Pulmonary artery endothelial cell (primary cell): ENCODE measurements at places on chromosomes 13 and 19.

DNA sequence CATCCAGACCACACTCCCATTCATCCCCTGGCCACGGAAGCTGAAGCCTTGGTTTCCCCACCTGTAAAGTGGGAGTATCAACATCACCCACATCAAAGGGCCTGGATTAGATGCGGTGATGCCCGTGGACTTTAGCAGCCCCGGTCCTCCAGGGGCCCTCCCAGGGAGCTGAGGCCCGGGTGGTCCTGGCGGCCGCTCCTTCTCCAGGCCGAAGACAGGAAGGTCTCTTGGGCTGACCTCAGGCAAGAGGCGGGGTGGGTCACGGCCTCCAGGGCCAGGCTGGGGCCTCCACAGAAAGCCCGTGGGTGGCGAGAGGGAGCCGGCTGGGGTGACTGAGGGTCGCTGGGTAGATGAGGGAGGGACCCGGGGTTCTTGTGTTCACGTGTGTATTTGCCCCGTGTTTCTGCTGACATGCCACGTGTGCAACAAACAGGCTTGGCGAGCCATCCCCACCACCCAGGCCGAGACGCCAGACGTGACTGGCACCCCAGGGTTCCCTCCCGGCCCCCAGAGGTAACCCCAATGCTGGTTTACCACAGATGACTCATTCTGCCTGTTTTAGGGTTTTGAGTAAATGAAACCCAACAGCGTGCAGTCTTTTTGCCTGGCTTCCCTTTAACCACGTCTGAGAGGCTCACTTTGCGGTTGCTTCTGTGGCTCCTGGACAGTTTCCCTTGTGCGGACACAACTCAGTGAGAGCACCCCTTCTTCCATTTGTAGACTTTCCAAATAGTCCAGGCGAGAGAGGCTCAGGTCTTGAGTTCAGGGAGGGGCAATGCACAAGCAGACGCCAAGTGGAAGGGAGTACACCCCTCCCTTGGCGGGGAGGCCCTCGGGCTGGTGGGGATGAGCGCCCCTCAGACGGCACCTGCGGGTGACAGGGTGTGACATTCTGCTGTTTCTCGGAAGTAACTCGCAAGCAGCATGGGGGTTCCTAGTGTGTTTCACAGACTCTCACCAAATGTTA, 42.9 kb downstream of the C13orf46 start:
- DNase-seq, result no peak

GRCh38 chr13:48302871-48303358, 636 bp upstream of the RB1 start:
- DNase-seq, result no peak

DNA sequence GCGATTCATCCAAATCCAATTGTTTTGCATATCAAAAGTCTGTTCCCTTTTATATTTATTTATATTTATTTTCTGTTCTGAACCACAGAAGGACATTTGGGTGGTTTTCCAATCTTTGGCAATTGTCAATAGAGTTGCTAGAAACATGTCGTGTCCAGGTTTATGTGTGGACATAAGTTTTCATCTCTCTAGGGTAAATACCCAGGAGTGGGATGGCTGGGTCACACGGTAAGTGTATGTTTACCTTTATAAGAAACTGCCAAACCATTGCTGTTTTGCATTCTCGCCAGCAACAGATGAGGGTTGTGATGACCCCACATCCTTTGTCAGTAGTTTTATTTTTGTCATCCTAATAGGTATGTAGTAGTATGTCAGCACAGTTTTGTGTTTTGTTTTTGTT, 12.5 kb downstream of the AP1M1 start:
- DNase-seq, result no peak

DNA sequence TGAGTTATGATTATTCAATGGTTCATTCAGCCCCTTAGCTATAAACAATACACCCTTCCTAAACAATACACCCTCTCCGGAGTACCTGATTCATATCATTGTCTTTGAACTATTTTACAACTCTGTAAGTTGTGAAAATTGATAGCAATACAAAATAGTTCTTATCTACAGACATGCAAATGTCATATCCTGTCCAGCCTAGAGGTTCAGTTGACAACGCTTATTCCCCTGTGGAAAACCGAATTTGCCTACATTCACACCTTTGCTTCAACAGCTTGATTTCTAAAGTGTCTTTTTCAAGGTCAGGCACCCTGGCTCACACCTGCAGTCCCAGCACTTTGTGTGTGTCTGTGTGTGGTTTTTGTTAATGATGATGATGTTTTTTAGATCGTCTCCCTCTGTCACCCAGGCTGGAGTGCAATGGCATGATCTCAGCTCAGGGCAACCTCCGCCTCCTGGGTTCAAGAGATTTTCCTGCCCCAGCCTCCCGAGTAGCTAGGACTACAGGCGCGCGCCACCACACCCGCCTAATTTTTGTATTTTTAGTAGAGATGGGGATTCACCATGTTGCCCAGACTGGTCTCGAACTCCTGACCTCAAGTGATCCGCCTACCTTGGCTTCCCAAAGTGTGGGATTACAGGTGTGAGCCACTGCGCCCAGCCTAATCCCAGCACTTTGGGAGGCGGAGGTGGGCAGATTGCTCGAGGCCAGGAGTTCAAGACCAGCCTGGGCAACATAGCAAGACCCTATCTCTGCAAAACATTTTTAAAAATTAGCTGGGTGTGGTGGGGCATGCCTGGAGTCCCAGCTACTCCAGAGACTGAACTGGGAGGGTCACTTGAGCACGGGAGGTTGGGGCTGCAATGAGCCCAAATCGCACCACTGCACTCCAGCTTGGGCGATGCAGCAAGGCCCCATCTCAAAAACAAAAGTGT, 9.6 kb downstream of the C19orf53 start:
- DNase-seq, result no peak

- no peak for DNase-seq
Measured at GRCh38 chr19:17109962-17110598, 34.5 kb downstream of the MYO9B start.

DNA sequence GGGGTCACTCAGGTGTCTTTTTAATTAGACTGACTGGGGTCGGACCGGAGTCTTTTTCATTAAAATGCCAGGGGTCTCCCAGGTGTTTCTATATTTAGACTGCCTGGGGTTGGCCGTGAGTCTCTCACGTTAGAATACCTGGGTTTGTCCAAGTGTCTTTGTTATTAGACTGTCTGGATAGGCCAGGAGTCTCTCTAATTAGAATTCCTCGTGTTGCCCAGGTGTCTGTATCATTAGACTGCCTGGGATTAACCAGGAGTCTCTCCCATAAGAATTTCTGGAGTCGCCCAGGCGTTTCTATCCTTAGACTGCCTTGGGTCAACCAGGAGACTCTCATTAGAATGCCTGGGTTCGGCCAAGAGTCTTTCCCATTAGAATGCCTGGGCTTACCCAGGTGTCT, 1445.7 kb downstream of the UQCRFS1 start:
- DNase-seq, result no peak

DNA sequence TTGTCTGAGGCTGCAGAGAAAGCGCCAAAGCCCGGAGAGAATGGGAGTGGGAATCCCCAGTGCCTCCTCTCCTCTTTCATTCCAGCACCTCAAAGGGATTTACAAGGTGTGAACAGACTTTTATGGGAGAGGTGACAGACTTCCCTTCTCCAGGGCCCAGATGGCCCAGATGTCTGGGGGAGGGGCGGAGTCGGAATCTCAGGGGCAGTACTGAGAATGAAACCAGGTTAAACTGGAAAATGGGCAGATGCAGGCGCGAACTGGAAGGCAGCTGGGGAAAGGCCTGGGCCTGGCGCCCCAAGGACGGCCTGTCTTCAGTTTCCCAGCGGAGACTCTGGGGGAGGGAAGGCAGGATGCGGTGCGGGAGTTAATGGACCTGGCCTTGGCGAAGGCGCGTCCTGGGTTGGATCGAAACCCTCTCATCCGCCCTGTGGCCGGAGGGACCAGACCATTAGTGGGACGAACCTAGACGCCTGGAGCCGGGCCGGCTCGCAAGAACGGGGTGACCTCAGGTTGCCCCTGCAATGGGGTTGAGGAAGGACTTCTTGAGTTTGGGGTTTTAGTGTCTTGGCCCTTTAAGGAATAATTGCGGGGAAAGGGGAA, 592 bp upstream of the TRIP10 start:
- no peak for DNase-seq

- DNase-seq, result no peak
Measured at GRCh38 chr13:94710065-94710781, 2.1 kb downstream of the SOX21 start.

DNA sequence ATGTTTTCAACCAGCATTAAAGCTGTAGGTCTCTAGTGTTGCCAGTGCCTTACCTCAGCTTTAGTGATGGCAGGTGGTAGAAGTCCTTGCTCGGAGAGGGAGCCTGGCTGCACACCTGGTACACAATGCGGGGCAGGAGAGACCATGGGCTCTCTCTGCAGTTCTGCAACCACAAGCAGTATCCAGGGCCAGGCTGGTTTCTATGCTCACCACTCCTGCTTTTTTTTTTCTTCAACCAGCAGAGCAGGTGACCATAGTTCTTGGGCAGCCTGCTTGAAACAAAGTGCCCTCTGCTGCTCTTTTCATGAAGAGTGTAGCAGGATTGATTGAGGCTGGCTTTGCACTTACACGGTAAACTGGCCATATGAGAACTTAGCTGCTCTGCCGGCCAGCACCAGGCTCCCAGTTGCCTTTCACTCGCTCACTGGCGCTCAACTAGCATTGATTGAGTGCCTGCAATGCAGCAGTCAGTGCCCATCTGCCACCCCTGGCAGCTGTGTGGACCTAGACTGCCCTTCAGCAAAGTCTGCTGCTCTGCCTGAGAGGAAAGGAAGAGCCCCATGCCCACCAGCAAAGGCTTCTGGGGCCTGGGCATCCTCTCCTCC, 4.4 kb upstream of the CHAMP1 start:
- no peak for DNase-seq

GRCh38 chr19:9958379-9958821, 22.1 kb upstream of the OLFM2 start:
- DNase-seq, result no peak

- no peak for DNase-seq
Measured at GRCh38 chr19:49125025-49125731, 5.8 kb downstream of the PPFIA3 start.

- no peak for DNase-seq
Measured at GRCh38 chr13:102907016-102907756, 61.4 kb downstream of the ERCC5 start.

GRCh38 chr19:15776264-15776663, 11.2 kb upstream of the OR10H5 start:
- no peak for DNase-seq

- DNase-seq, result no peak
Measured at GRCh38 chr19:16349551-16350152, 25.0 kb downstream of the KLF2 start.

- no peak for DNase-seq
Measured at GRCh38 chr13:45928176-45928575, 76.6 kb upstream of the SIAH3 start.

- DNase-seq, result no peak
Measured at GRCh38 chr13:111920932-111921705, 145.8 kb upstream of the SOX1 start.

DNA sequence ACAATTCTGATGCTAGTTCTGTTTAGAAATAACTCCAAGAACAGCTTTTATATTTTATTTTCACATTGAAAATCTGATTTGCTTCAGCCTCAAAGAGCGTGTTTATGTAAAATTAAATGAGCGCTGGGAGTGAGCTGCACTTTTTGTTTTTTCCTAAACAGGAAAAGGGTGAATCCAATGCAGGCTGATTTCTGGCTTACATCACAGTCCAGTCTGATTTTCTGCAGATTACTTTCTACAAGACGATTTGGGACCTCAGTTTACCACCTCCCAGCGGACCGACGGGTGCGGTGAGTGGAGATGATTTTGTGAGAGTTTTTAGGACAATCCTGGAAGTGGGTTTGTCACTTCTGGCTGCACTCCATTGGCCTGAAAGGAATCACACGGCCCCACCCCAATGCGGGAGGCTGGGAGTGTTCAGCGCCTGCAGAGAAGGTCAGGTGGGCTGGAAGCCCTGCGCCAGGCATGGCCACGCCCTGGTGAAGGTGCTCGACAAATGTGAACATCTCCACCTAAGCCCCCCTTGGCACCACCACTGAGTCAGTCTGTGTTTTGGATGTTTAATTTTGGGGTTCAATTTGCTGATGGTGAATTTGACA, 90.1 kb downstream of the ANKRD10 start:
- no peak for DNase-seq
